ENCODE measurements at places on chromosomes 3 and 15.

DNA sequence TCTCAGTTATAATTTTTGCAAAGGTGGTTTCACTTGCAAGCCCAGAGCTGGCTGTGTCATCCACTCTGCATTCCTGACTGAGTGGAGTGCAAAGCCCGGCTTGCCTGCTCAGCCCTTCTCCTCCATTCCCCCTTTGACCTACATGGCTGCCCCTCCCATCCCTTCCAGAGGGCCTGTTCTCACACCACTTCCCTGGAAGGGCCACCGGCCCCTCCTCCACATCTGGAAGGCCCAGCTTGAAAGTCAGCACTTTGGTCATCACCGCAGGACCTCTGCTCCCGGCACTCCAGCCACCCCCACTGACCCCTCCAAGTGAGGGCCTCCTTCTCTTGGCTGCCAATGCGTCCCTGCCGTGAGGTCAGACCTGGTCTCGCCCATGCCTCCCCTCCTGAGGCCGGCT lies 74.1 kb upstream of the RNF7 start:
- no peak for DNase-seq

GRCh38 chr3:173411375-173411973 lies 13.9 kb downstream of the NLGN1 start:
- no peak for DNase-seq

GRCh38 chr15:75920079-75920478 lies 16.4 kb downstream of the FBXO22 start:
- no peak for DNase-seq

- no peak for DNase-seq
These were observed 37.0 kb downstream of the MAPK6 start for GRCh38 chr15:52056001-52056400.

GRCh38 chr3:134769287-134769868 lies 25.7 kb upstream of the EPHB1 start:
- no peak for DNase-seq

GRCh38 chr3:37620071-37620635 lies 241.5 kb upstream of the CTDSPL start:
- no peak for DNase-seq

DNA sequence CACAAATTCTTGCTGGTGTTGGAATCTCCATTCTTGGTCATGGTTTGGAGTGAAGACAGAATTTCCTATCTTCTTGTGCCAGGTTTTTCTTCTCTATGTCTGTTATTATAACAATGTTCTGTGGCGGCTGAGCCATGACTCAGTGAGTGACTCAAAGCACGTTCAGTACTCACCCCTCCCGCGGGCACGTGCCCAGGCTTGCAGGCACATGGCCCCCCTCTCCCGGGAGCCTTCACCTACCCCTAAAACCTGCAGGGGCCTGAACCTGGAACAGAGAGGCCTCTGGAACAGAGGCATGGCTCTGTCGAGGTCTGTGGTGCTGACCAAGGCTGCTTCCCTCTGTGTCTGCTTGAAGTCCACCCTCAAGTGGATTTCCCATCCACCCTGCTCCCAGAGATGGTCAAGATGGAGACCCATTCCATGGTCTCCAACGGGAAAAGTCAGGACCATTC lies 27.6 kb downstream of the PLXNB1 start:
- peak; percentile 11 for DNase-seq

GRCh38 chr3:152280539-152280938 lies 11.8 kb downstream of the MBNL1 start:
- DNase-seq: no peak

GRCh38 chr3:26768068-26768651 lies 145.6 kb downstream of the LRRC3B start:
- DNase-seq: no peak

DNA sequence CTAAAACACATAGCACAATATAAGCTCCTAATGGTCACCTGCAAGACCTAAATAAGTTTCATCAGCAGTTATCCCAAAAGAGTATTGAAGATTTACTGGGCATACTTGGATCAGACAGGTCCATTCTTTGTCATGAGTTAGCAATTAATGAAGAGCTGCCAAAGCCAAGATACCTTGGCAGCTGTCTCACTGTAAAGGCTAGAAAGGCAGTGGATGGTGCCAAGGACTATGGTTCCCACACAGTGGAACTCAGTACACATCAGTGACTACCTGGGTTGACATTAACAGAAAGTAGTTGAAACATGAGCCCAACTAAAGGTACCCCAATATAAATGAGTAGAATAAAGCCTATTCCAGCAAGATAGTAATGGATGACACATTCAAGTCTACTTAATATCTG lies 41.1 kb upstream of the TMCO5A start:
- DNase-seq: no peak

DNA sequence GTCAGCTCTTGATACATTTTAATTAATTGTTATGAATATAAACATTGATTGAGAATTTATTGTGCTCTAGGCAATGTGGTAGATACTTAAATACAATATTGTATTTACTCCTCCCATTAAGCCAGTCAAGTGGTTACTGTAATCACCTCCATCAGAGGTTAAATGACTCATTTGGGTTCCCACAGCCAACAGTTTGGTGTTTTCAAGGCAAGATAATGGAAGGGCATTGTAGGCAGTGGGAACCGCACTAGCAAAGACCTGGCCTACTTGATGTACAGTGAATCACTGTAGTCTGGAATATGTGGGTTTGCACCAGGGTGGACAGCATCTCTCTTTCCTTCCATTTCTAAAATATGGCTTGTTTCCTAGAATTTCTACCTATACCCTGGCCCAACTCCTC lies 127.4 kb downstream of the EDEM1 start:
- DNase-seq: no peak

DNA sequence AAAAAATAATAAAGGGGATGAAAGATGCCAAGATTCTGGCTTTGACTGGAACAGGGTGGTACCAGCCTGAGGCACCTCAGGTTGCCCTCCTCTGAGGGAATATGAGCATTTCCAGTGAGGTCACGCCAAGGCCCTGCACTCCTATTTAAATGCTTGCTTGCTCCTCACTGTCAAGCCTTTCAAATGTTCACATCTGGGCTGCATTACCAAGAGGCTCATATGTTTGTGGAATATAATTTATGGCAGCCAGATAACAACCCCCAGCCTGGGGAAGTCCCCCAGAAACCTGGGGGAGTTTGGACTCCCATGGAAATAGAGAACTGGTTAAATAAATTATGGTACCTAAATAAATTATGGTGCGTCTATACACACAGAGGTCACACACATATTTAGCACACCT lies 88.4 kb downstream of the FRMD4B start:
- DNase-seq: no peak

DNA sequence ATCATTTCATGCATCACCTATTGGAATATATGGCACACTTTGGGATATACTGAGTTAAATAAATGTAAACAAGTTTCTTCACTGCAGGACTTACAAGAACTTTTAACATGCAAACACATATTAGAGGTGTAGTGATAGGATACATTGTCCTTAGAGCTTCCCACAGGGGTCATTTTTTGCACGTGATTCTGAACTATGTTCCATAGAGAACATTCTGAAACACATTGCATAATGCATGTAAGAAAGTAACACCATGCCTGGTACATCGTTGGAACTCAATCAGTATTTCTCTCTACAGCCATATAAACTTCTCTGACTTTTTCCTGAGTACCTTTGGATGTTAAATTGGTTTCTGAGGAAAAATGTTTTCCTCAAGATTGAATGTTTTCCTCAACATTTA lies 28.3 kb downstream of the MRAS start:
- no peak for DNase-seq

- no peak for DNase-seq
These were observed 71.7 kb downstream of the TMCO5A start for GRCh38 chr15:38005953-38006808.

DNA sequence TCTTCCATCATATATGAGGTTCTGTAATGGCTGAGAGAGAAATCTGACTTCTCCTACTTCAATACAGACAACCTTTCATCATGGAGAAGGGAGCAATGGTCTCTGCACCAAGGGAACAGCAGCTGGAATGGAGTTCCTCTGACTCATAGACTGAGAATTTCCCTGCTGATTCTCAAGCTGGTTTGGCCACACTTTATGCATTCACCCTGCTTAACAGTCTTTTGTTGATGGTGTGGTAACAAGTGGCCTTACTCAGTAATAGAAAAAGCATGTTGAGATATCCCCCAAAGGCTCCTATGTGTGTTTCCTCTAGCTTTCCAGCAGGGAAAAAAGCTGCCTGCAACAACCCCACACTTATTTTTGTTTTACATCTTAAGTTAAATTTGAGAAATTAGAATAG lies 138.1 kb downstream of the GREM1 start:
- no peak for DNase-seq

- DNase-seq: no peak
These were observed 62.4 kb upstream of the STIMATE start for GRCh38 chr3:52959773-52960172.

DNA sequence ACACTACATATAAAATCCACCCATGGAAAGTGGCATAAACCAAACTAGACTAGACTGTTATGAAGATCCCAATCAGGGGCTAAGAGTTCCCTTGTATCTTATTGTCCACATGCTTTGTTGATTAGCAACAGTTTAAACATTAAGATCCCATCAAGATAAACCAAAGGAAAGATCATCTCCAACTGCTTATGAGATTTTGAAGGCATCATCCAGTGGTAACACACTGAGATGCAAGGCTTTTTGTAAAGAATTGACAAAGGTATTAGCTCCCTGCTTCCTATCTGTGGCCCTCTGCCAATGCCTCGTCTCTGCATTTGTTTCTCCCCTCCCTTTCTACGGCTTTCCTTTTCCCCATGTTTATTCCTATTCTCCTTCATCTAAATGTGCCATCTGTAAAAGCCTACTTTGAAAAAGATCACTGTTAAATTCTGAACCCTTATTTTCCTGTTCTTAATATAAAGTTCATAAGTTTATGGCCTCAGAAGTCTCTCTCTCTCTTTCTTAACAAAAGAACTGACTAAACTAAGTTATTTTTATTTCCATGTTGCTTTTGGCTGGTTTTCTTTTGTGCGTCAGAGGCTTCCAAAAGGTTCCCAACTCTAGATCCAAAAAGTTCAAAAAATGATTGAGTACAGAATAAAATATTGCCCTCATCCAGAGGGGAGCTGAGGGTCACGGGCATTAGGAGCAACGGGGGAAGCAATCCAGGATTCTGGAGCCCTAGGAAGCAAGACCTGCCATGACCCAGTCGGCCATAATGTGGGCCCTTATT lies 5.5 kb downstream of the PLD1 start:
- DNase-seq: no peak

DNA sequence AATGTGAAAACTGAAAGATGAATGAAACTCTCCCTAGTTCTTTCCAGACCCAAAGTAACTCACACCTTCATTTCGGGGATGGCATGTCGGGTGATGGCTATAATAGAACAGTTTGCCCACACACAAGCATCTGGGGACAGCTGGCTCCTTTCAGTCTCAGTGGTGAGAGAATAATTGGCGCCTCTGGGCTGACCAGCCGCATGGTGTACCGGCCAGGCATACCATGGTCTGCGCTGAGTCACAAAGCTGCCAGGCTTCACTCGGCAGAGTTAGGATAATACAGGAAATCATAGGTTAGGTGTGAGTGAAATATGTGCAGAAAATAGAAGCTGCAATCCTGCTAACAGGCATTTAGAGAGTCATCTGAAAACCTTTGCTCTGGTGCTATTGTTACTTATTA lies 80.4 kb upstream of the IGF1R start:
- DNase-seq: no peak

DNA sequence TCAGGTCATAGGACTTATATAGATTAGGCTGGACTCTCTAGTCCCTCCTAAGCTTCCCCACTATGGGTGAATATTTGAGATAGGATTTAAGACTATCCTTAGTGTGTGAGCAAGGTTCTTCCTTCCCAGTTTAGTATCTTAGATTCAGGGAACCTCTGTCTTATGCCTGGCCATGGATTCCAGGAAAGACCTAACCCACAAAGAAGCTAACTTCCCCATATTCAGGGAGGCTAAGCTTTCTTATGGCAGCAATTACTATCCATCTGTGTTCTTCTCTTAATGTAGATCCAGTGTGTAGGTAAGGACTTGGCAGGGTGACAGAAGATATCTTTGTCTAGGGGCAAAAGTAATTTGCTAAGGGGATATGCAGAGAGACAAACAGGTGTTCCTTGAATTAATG lies 25.5 kb upstream of the PIK3R4 start:
- DNase-seq: no peak

DNA sequence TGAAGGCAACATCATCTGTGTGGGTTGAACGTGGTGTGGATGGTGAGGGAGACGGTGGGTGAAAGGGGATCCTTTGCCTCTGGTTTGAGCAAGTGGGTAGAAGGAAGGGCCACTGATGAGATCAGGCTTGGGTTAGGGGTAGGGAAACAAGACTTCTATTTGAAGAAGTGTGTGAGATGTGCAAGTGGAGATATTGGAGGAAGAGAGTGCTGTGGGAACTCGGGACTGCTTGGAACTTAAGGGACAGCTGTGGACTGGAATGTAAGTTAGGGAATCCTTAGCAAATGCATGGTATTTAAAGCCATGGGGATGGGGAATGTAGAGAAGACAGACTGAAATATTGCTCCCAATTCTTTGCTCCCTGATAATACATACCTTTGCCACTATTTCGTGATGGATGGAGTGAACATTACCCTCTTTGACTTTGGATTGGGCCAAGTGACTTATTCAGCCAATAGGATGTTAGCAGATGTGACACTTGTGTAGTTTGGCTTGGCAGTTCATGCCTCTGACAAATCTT lies 30.2 kb upstream of the AMOTL2 start:
- no peak for DNase-seq

DNA sequence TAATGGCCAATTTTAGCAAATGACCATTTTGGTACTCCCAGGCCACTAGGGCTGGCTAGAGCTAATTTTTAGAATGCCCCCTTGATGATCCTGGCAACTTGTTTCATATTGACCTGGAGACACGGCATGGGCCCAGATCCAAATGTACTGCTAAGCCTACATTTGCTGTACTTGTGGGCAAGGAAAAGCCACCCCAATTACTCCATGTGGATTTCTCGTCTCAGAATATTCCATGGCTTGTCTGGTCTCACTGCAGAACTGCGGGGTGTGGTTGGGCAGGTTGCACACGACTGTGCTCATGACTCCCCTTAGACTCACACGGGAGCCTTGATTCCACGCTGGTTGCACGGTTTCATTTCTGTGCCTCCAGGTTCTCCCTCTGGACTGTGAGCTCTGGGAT lies 140.9 kb downstream of the RPLP1 start:
- no peak for DNase-seq

GRCh38 chr15:51202783-51203182 lies 108.1 kb upstream of the TNFAIP8L3 start:
- no peak for DNase-seq

GRCh38 chr15:77042955-77043920 lies 27.7 kb downstream of the TSPAN3 start:
- DNase-seq: no peak

GRCh38 chr3:64853456-64853855 lies 165.7 kb upstream of the ADAMTS9 start:
- DNase-seq: no peak

GRCh38 chr15:76517910-76518309 lies 181.3 kb downstream of the ISL2 start:
- DNase-seq: no peak

DNA sequence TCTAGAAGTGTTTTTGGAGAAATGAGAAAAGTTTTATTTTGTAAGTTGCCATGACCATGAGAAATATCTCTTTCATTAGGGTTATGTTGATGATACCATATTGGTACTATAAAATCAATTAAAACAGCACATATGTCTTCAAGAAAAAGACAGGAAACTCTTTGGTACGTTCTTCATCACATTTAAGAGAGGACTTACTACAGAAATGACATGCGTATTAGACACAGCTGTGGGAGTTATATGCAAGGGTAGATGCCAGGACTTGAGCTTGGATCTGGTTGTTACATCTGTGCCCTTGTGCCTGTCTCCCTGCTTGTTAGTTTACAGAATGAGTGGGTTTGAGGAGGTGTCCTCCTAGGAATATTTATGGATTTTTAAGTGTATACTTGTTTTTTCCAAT lies 103.4 kb upstream of the P2RY1 start:
- no peak for DNase-seq

- no peak for DNase-seq
These were observed 4.9 kb upstream of the DYNC1LI1 start for GRCh38 chr3:32575451-32576113.

All from activated T-cell treated with anti-CD3 and anti-CD28 coated beads, Interleukin-2, amount 50 U/mL, for 1 hour (primary cell).